Fibroblast of lung (primary cell): ENCODE measurements at places on chromosomes 4 and X. TPM values are rescaled to one million over a fixed set of nuclear protein-coding genes. Genes with fewer than 3 reads are reported as not detected.
A peak's percentile ranks its signal among the peaks of the same experiment; 100 is the strongest.

Gene FGF2
- total RNA-seq = 57.8 and 98.3 TPM in 2 replicates

Gene LUZP4
- not detected in 2 replicates for total RNA-seq

Gene CFP
- total RNA-seq = under 0.01 and 0.17 TPM in 2 replicates

Gene FGF5
- total RNA-seq = 5.4 and 25.8 TPM in 2 replicates

Gene SLC16A2
- 5.6 and 7.8 TPM in 2 replicates for total RNA-seq

Gene CT45A1
- not detected in 2 replicates for total RNA-seq

Gene NKAP
- total RNA-seq = 4.1 and 4.6 TPM in 2 replicates

Gene TMPRSS11B
- not detected in 2 replicates for total RNA-seq

Gene USP17L15
- total RNA-seq = not detected in 2 replicates

Gene RAB9B
- 0.50 and 0.77 TPM in 2 replicates for total RNA-seq

Gene GAGE2A
- not detected in 2 replicates for total RNA-seq

Gene FAT1
- total RNA-seq = 408 and 729 TPM in 2 replicates

Gene CHRNA9
- not detected in 2 replicates for total RNA-seq

GRCh38 chr4:180581061-180581460 lies 1662.1 kb upstream of the TENM3 start:
- DNase-seq = no peak

DNA sequence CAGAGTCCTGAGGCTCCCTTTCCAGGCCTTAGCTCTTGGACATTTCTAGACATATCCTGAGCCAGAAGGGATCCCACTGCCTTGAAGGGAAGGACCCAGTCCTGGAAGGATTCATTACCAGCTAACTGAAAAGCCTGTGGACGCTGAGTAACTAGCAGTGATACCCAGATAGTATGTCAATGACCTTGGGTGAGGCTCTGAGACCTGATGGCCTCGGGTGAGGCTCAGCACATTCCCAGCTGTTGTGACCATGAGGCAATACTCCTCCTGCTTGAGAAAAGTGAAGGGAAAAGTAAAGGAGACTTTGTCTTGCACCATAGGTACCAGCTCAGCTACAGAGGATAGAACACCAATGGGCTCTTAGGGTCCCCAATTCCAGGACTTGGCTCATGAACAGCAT lies 268.1 kb downstream of the DKK2 start:
- no peak for DNase-seq

- peak; percentile 58 for DNase-seq
These were observed 72.6 kb downstream of the PITX2 start for GRCh38 chr4:110550260-110550659.

- peak; percentile 75 for DNase-seq
These were observed 769 bp downstream of the TCEAL1 start for GRCh38 chrX:103629318-103630170.

DNA sequence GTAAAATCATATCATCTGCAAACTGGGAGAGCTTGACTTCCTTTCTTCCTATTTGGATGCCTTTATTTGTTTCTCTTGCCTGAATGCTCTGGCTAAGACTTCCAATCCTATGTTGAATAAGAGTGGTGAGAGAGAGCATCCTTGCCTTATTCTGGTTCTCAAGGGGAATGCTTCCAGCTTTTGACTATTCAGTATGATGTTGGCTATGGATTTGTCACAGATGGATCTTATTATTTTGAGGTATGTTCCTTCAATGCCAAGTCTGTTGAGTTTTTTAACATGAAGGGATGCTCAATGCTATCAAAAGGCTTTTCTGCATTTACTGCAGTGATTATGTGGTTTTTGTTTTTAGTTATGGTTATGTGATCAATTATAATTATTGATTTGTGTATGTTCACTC lies 2144.6 kb upstream of the TENM3 start:
- DNase-seq = no peak

DNA sequence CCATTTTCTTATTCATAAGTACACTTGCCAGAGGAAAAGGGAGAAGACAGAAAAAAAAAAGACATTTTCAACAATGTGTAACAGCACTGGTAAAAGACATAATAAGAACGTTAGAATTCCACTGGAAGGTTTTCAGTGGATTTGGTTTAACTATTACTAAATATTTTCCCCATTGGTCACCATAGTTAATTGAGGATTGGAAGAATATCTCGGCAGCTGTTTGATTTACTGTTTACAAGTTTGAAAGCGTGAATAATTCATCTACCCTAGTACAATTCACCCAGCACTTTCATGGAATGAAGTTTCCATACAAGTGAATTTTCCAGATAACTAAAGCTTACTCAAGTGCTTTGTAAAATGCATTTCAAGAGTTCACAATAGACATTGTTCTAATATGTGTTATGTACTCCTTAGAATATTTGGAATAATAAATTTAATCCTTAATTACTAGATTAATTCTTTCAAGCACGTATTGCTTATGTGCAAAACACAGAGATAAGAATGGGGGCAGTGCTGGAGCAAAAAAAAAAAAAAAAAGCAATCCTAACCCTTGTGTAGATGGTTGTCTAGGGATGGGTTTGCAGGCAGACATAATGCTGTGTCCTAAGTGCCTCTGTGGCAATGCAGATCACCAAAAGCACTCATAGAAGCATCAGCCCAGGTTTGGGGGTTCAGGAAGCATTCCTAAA lies 57.1 kb downstream of the ENPEP start:
- DNase-seq = no peak

DNA sequence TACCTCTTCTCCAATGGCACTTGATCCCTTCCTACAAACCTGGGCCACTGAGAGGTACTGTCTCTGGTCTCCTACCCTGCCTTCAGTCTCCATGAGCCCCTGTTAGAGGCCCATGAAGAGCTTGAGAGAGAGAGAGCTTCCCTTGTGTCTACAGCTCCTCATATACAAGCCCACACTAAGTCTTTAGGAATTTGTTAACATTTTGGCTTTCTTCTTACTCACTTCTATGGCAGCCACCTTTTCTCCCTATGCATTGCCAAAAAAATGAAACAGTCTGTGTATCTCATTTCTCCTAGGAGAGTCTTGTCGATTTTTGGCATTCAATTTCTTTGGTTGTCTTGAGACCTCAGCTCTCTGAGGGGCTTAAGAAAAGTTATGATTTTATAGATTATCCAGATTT lies 90.9 kb upstream of the LNX1 start:
- DNase-seq = peak; percentile 88

DNA sequence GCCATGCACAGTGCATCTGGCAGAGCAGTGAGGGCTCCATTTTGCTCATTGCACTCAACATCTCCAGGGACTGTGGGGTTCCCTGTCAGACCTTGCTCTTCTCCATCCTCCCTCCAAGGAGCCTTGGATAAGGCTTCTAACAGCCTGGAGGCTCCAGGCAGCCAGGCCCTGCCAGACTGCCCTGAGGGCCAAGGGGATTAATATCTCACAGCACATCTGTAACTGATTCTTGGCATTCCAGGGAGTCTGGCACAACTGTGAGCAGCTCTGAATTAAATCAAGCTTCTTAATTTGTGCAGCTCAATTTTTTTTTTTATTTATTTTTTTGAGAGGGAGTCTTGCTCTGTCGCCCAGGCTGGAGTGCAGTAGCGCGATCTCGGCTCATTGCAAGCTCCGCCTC lies 224.5 kb upstream of the PGRMC2 start:
- DNase-seq = no peak

GRCh38 chr4:7987148-7987989 lies 47.7 kb upstream of the AFAP1 start:
- DNase-seq = peak; percentile 59

DNA sequence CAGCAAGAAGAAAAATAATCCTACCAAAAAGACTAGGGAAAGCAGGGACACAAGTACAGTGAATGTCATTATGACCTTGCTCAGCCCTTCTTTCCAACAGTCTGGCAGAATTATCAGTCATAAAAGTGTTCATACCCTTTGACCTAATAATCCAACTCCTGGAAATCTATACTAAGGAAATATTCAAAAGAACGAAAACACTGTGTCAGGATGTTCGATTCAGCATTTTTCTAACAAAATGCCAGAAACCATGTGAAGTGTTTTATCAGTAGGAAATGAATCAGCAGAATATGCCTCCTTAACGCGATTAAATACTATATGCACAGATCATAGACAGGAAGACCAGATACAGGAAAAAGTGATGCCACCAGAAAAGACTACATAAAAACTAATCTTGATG lies 16.2 kb upstream of the S100G start:
- peak; percentile 53 for DNase-seq

GRCh38 chrX:24902806-24903205 lies 113.0 kb downstream of the ARX start:
- peak; percentile 95 for DNase-seq

DNA sequence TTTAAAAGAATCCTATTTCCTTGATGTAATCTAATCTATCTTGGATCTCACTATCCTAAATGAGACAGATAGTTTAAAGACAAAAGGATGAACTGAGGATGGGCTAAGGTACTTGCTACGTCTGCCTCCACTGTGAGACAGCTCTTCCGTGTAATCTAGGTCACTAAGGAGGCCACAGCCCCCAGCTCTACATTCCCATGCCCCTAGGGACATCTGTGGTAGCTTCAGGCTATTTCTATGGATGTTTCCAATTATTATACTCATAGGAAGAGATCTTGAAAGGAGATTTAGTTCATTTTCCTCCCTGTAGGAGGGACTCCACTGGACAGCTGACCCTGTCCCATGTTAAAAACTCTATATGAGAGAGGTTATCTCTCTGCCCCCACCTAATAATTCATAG lies 140.8 kb upstream of the TRPC5 start:
- DNase-seq = no peak

- no peak for DNase-seq
These were observed 16.3 kb downstream of the SLC6A8 start for GRCh38 chrX:153704021-153704526.

DNA sequence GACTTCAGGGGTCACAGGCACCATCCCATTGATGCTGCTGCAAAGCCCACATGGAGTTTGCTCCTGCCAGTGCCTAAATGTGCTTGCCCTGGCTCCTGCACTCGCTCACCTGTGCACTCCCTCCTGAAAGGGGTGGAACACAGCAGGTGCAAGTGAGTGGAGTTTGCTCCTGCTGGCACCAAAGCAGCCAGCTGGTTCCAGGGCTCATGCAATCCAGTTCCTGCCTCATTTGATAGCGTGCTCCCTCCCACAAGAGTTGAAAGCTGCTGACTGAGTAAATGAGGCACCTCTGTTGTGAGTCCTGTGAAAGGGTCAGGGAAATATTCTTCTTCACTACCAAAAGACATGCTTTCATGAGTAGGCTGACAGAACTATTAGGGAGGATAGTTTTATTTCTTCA lies 30.5 kb downstream of the CXCL8 start:
- DNase-seq = no peak

GRCh38 chr4:173246719-173247118 lies 78.1 kb downstream of the GALNT7 start:
- DNase-seq = no peak

- DNase-seq = no peak
These were observed 18.7 kb downstream of the UBA6 start for GRCh38 chr4:67682266-67682665.

DNA sequence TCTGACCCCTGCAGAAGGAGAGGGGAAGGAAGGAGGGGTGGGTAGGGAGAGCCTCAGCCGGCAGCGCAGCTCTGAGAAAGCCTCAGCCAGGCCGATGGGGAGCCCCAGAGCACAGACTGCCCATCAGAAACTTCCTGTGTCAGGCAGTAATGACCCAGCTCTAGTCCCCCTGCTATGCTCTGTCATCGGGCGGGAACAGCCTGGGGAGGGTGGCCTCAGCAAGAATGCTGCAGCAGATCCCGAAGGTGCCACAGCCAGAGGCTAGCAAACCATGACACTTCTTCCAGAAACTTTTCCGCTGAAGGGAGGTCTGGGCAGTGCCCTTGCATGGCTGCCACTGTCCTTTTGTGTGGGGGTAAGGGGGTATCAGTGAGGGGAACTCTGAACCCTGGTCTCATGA lies 279.0 kb downstream of the BCOR start:
- DNase-seq = no peak

DNA sequence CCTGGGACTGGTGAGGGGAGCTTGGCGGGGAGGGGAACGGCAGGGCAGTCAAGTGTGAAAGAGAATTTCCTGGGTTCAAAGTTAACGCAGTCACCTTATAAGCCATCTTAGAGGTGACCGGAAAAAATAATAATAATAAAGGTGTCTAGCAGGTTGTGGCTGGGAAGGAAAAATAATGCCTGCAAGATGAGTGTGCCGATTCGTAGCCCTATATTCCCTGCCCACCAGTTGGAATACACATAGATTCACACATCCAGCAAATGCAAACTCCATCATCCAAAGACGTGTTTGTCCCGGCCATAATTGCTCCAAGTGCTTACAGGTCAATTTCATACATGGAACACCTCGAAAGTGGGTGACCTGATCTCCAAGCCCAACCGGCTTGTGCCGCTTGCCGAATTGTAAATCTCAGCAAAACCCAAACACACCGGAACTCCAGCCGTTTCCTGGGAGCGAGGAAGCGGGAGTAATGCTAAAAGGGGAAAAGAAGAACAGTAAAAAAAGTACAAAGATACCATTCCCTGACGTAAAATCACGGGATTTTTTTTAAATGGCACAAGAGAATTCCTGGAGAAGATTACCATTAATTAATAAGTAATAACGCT lies 1.3 kb upstream of the FAT1 start:
- peak; percentile 46 for DNase-seq

DNA sequence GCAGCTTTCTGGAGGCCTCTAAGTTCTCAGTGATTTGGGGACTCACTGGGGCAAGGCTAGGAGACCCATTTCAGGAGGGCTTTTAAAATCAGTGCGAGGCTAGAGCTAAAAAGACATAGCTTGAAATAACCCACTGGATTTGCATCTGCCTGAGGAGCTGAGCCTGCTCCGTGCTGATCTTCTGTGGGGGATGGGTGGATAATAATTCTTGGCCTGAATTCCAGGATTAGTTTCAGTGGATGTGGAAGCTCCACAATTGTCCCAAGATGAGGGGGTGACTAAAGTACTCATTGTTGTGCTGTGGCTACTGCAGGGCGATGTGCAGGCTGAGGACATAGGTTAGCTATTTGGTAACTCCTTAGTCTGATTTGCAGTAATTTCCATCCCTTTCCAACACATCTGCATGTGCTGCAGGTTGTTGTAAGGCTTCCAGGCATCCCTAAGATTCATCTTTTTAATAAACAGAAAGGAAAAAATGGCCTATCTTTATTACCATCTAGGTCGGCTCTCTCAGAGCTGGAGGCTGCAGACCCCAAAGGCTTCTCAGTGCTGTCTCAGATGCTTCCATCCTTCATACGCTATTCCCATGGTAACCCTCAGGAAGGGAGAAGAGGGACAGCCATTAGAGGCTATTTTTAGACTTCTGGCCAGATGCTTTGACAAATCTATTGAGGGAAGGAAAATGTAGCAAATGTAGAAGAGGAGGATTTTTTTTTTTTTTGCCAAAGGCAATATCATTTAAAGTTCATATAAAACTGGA lies 63.4 kb downstream of the GRXCR1 start:
- no peak for DNase-seq

GRCh38 chrX:49101629-49101984 lies 21.9 kb upstream of the WDR45 start:
- no peak for DNase-seq

GRCh38 chr4:70471897-70472296 lies at the start of gene MUC7:
Gene MUC7, plus strand, starts transcription at chr4:70472197. Its CDS starts 1,825 bp downstream, at chr4:70474022.
- DNase-seq = no peak

GRCh38 chr4:70544279-70544868 lies 26.0 kb downstream of the AMTN start:
- peak; percentile 9 for DNase-seq
